Stimulated activated CD4-positive, alpha-beta T cell treated with anti-CD3 and anti-CD28 coated beads, TNF-alpha, amount 100 ng/mL, for 24 hours (primary cell): ENCODE measurements at places on chromosomes 12 and 14.
A peak's percentile ranks its signal among the peaks of the same experiment; 100 is the strongest.

DNA sequence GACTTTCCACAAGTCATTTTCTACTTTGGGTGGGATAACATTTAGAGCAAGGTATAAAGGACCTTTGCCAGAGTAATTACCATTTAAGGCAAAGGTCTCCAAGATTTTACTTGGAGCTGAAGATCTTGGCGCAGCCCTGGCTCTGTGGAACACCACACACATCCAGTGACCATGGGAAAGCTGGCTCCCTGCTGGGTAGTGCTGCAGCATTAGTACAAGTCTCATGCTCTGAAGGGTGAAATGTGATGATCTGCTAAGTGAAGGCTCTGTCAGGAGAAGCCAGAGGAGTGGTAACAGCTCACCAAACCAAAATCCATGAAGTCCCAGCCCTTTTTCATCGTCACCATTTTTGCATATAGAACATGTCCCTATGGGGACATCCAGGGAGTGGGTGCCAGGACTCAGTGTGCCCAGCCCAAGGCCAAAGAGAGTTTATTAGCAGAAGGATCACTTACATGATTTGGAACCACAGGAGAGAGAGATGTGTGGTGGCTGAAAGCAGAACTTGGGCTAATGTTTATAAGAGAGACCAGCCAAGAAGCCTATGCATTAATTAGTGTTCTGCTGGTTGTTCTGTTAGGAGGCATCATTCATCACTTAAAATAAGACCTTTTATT lies 110.7 kb downstream of the SLC38A6 start:
- no peak for DNase-seq

- no peak for DNase-seq
These were observed 146.1 kb downstream of the C12orf75 start for GRCh38 chr12:105476616-105477015.

- no peak for DNase-seq
These were observed 36.9 kb downstream of the PSEN1 start for GRCh38 chr14:73173092-73173735.

- no peak for DNase-seq
These were observed 41.9 kb downstream of the CCDC177 start for GRCh38 chr14:69532561-69533340.

DNA sequence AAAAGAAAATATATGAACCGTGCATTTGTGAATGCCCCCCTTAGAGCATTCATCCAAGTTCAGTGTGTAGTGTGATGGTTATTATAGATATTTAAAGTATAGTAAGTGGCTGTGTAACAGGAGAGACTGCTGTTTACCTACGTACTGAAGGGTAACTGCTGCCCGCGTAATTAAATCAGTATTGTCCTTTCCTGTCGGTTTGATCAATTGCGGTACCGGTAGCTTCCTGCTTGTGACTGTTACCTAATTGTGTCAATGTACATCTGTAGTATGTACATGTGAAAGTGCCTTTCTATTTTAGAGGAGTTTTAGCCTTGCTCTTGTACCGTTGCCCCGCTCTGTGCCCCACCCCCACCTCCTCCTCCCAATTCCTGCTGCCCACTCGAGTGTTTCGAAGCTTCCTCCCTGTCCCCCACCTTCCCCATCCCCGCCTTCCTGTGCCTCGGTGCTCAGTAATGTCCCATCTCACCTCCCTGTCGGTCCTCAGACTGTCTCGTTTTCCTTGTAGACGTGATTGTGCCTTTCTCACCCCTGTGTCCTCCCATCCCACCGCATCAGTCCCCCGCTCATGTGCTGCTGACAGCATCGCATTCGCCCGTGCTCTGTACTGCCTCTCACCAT lies 75.0 kb downstream of the KICS2 start:
- DNase-seq: no peak

GRCh38 chr12:75701859-75702258 lies 190.4 kb upstream of the KRR1 start:
- no peak for DNase-seq

- no peak for DNase-seq
These were observed 149.4 kb downstream of the SNAPC1 start for GRCh38 chr14:61911574-61911973.

GRCh38 chr12:6426882-6427671 lies 17.7 kb upstream of the CD27 start:
- DNase-seq: peak; percentile 92

GRCh38 chr14:100446572-100446971 lies 123.4 kb downstream of the SLC25A47 start:
- DNase-seq: no peak

DNA sequence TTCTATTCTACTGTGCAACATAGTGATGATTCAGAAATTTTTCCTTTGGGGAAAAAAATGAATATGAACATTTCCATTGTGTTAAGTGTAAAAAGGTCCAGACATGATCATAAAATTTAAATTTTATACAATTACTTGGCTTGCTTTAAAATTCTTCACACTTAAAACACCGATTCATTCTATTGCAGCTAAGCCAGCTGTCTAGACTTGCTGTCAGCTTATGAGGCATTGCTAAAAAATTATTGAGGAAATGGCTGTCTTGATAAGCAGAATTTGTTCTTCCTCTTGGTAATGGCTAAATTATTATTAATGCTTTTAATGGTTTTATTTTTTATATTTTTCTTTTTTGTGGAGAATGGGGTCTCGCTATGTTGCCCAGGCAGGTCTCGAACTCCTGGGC lies 1.8 kb downstream of the LYSET start:
- DNase-seq: no peak

GRCh38 chr14:85186082-85186481 lies 343.9 kb upstream of the FLRT2 start:
- DNase-seq: no peak

DNA sequence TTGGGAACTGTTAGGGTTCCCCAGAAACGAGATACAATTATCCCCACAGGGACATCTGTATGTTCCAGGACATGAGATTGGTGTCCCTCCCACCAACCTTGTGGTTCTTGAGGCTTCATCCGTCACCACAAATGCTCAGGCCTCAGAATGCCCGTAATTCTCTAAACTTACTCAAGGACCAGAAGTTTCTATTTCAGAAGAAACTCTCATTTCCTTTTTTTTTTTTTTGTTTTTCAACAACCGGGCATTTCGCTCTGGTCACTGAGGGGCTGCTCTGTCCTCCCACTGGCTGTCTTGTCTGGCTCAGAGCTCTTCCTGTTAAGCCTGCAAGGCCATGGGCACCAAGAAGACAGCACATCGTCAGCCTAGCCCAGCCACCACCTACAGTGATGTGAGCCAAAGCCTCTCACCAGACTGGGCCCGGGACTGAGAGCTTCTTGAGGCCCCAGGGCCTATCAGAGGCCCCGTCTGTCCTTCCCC lies 36.2 kb downstream of the VDR start:
- DNase-seq: no peak

- no peak for DNase-seq
These were observed 152.4 kb upstream of the ATP2B1 start for GRCh38 chr12:89861086-89861485.

DNA sequence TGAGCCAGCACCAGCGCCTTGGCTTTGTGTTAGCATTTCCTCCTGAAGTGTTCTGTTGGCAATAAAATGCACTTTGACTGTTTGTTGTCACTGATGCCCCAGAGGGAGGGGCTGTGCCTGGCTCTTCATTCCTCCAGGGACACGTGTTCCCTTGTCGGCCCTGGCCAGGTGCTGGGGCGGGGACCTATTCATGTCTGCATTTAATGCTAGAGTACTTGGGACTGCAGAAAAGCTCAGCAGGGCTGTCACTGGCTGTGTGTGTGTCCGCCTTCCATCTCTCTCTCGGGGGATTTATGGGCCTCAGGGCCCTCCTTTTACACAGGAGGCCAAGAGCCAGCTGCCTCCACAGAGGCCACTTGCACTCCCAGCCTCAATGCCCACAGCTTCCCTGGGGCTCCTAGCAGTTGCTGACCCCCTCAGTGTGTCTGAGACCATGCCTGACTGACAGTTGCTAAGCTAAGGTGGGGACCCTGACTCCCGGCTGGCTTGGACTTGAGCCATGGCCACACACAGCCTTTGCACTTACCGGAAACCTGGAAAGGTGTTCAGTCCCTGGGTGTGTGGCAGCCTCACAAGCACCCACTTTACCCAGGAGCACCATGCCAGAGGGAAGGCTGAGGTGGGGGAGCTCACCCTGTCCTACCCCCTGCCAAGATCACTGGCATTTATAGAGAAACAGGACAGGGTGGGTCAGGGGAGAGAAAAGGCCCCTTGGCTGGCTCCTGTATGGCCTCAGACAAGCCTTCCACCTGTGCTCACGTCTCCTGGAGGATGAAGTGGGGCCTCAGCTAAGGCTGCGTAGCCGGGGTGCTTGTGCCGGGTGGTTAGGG lies 27.8 kb downstream of the HIP1R start:
- no peak for DNase-seq

DNA sequence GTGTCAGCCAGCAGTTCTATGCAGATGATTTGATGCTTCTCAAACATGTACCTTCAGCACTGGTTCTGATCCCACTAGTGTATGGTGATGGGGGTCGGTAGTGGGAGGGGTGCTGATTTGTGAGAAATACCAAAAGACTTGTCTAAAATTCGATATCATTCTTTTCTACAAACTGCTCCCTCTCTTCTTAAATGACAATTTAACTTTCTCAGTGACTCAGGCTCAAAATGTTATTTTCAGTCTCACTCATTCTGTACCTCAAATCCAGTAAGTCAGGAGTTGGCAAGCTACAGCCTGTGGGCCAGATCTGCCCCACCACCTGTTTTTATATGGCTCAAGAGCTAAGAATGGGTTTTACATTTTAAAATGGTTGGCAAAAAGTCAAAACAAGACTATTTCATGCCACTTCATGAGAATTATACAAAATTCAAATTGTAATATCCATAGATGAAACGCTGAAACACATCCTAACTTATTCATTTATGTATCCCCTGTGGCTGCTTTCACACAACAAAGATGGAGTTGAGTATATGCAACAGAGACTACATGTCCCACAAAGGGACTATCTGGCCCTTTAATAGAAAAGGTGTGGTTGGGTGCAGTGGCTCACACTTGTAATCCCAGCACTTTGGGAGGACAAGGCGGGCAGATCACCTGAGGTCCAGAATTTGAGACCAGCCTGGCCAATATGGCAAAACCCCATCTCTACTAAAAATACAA lies 6.6 kb upstream of the NOP2 start:
- no peak for DNase-seq

GRCh38 chr12:67441736-67442346 lies 172.7 kb downstream of the CAND1 start:
- peak; percentile 75 for DNase-seq

- DNase-seq: no peak
These were observed 142.5 kb downstream of the SAMD4A start for GRCh38 chr14:54709444-54709843.

DNA sequence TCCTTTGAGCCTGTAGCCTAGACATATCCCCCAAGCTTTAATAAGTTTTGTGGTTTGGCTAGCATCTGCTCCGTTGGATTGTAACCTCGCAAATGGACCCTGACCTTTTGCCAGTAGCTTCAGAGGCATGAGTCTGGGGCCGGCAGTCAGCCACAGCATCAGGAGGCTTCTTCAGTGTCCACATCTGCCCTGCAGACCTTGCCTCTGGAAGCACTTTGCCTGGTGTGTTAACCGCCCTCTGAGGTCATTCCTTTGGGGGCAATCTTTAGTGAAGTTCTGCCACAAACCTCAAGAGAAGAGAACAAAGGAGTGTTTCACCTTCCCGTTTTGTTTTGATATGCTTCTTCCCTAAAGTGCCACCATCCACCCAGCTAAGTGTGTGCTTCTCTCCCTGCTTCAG lies 71.4 kb downstream of the GNS start:
- DNase-seq: no peak

GRCh38 chr14:67940486-67941455 lies 121.2 kb downstream of the RAD51B start:
- no peak for DNase-seq
